Left cardiac atrium (tissue), 4 donors: ENCODE measurements at places on chromosomes 6 and 20. TPM values are rescaled to one million over a fixed set of nuclear protein-coding genes. Genes with fewer than 3 reads are reported as not detected.

DNA sequence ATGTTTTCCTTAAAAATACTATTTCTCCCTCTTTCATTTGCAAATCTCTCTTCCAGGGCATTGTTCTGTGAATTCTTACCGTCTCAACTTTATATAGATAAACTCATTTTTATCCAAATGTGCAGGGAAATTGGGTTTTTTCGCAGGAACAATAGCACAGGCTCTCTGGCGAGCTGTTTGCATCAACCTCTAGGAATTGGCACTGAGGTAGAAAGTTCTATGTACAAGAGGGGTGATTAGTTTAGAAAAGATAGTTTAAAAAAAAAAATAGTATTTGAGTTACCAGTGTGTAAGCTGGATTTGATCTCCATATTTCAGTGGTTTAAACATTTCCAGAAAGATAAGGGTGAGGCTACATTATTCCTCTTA lies 129.7 kb upstream of the BTN3A2 start:
- DNase-seq = no peak

- DNase-seq = no peak
Observed at GRCh38 chr6:46243754-46244153, 73.0 kb upstream of the ENPP5 start.

DNA sequence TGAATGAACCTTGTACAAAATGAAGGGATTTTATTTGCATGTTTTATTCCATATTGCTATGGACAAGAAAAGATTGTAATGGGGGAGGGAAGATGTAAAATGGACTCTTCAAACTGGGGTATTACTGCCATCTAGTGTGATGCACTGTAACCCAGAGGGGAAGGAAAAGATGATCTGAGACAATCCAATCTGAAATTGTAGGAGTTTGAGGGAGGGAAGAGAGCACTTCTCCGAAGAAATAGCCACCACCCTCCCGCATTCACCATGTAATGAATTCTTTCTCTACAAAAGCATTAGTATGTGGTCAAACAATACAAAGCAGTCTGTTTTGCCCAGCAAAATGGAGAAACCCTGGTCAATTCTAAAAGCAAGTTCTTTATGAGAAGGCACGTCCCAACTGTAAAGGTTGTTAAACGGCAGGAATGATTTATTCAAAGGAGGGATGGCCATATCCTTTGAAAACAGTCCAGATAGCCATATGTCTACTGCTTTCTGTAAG lies 679.5 kb upstream of the NRSN1 start:
- DNase-seq = no peak

- DNase-seq = no peak
Observed at GRCh38 chr20:21512634-21513180, 1.2 kb downstream of the NKX2-2 start.

DNA sequence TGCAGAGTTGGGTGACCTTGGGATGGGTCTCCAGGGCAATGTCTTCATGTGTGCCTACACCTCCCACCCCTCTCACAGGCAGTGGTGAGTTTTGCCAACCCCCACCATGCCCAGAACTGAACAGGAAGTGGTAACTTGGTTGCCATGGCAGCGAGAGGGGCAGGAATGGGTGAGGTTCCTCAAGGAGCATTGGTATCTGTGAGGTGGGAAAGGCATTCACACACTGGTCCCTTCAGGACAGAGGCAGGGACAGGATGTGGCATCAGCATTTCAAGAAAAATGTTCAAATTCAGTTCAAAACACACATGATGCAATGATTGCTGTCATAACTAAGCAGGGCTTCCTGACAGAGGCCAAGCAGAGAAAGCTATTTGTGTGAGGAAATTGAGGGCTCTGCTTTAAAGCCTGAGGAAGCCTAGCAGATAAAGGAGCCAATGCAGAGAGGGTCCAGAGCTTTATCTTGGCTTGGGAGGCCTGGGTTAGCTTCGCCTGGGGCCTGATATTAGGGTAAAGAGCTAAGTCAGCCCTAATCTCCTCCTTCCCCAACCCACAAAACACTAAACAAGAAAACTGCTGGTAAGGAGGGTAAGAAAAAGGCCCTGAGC lies 551 bp downstream of the TREML2 start:
- peak; percentile 51 for DNase-seq

GRCh38 chr6:7647504-7647903 lies 57.5 kb downstream of the SNRNP48 start:
- DNase-seq = no peak

DNA sequence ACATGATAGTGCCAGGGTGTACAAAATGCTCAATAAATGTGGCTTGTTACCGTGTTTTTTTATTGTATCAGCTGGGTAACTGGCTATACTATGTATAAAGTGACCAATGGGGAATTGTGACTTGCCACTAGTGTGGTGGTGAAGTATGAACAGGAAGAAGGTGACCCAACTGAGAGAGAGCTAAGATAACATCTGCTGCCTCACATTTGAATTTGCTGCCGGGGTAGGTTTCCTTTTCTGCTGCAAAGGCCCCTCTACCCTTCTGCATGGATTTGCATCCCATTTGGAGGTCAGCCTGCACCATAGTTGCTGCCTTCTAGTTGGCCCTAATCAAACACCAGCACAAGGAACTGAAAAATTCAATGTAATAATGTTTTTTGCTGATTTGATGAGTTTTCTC lies 24.1 kb downstream of the IL17A start:
- no peak for DNase-seq

DNA sequence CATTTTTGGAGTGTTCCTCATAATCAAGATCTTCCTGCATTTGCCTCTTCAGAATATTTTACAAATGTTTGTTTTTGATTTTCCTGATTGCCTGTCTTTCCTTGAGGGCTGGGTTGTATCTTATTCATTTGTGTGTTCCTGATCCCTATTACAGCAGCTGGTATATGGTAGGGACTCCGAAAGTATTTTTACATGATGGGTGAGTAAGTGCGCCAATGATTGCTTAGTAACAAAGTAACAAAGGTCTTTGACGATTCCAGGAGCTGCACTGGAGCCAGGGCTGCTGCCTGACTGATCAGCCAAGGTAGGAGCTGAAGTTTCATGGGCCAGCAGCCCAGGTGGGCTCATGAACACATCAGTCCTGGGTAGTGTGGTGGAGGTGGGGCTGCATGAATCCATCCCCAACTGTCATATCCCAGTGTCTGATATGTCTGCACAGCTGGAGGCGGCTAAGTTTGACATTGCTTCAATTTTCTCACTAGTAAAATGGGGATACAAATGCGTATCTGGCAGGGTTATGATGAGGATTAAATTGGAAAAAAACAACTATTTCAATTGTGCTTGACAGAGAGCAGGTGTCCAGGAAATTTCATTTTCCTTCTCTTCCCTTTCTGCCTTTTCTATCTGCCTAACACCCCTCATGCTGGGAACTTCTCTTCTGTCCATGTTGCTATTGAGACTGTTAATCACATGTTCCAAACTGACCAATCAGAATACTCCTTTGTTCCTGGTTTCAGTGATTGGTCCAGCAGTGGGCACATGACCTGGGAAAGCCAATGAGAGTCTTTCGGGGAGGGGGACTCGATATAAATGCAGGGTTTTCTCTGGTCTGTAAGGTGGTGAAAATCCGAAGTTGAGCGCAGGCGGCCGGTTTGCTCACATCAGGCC lies 90.7 kb downstream of the CDH26 start:
- DNase-seq = no peak

DNA sequence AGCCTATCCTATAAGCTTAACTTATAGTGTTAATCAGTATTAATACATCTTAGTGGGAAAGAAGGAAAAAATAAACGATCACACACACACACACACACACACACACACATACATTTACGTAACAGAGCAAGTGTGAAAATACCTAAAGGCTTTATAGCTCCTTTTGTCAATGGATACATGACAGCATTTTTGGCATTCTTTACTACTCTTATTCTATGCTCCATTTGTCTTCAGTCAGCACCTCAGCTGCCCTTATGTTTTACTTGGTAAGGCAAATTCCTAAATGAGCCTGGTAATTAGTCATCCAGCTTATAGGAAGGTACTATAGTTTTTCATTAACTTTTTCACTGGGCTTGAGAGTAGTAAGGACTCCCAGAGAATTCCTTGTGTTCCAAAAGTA lies 25.1 kb upstream of the SLC17A3 start:
- no peak for DNase-seq

DNA sequence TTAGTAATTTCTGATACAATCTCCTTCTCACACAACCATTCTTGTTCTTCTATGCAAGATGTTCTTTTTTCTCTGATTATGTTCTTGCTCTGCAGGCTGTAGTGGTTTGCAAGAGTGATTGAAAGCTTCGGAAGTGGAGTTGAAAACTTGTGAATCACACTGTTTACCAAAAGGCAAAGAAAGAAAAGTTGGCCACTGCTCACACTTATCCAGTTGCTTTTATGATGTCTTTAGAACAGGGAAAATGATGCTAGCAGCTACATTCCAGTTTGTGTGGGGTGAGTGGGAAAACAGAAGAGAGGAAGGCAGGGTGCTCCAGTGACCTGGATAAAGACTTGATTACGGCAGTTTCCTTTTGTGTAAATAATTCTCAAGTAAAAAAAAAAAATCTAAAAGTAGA lies 583.3 kb downstream of the TENT5A start:
- no peak for DNase-seq

DNA sequence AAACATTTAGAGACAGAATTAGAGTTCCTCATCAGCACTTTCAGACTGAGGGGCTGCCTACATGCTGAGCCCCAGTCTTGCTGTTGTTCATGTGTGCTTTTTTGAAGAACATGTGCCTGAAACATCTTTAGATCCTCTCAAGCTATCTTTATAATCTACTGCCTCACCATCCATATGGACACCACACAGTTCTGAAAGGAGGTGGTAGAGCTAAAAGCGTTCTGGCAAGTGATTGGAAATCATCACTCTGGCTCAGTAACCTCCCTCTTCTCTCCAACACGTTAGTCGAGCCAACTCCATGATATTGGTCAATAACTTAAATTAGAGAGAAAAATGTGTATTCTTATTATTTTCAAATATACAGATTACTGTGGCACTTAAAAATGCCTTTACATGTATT lies 40.6 kb downstream of the CLVS2 start:
- DNase-seq = no peak

- no peak for DNase-seq
Observed at GRCh38 chr6:45854149-45854742, 161.4 kb downstream of the CLIC5 start.

GRCh38 chr6:149170564-149171452 lies 146.7 kb upstream of the TAB2 start:
- peak; percentile 61 for DNase-seq

DNA sequence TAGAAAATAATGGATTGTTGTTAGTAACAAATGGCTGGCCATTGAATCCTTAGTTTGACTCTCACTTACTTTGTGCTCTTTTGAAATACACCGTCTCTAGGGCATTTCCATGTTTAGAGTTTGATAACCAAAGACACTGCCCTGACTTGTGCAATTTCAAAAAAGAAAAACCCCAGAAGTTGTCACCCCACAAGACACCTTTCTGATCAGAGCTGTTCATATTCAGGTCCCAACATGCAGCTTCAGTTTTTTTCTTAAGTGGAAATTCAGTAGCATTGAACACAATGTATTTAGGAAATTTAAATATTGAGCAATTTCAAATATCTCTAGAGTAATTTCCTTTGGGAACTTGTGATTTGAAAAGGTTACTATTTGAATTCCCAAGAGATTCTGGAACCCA lies 19.4 kb downstream of the CRYBG1 start:
- no peak for DNase-seq

GRCh38 chr6:30664994-30665767 lies 7.6 kb downstream of the DHX16 start:
- no peak for DNase-seq

GRCh38 chr20:38445901-38446425 lies 10.8 kb upstream of the SNHG17 start:
- DNase-seq = no peak

PCED1A gene
- 18.0 TPM for total RNA-seq

OLIG3 gene
- total RNA-seq = not detected

LY6G6D gene
- not detected for total RNA-seq

LBP gene
- total RNA-seq = 14.5 TPM

PLA2G7 gene
- 0.55 TPM for total RNA-seq

EXOC2 gene
- 14.8 TPM for total RNA-seq

FOXF2 gene
- total RNA-seq = 0.29 TPM

ID4 gene
- 9.0 TPM for total RNA-seq

MAK gene
- total RNA-seq = 0.38 TPM

F13A1 gene
- 122 TPM for total RNA-seq

RPS6KA2 gene
- 59.6 TPM for total RNA-seq

KIF25 gene
- 0.34 TPM for total RNA-seq

MYCT1 gene
- total RNA-seq = 13.9 TPM
